Keratinocyte (primary cell): ENCODE measurements at places on chromosomes 1 and 21. TPM values are rescaled to one million over a fixed set of nuclear protein-coding genes. Genes with fewer than 3 reads are reported as not detected.

DNA sequence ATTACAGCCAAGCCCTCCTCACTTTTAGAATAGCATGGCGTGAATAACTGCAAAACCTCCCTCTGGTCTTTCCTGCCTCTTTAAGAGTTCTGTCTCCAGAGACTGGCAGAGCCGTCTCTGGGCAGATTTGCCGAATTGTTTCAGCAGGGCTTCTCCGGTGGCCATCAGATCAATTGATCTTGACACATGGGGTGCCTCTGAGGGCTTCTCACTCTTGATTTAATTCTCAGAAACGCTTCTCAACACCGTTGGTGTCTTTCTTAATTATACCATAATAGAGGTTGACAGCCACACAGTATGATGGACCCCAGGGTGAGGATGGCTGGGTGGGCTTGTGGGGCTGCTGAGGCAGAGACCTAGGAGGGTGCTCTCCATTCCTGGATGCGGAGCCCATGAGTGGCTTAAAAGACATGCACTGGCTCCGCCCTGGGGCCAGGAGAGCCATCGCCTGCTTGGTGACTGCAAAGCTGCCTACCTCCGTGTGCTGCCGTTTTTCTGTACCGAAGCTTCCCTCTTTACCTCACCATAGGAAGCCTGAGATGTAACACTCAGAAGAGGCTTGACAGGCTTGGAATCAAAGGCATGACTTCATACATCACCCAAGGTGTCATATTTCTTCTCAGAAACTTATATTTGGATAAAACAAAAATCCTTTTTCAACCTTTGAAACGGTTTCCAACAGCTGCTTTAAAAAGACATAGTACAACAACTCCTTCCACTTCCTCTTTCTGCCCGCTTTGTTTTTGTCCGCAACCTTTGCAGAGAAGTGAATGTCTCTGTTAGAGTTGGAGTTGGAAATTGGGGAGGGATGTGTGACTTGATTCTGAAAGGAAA is 82.9 kb downstream of the GALNT2 start:
- no peaks in the 10 kb centered on the region for H3K27me3 ChIP-seq
- no peaks in the 10 kb centered on the region for H3K36me3 ChIP-seq
- no peak overlapping the region for H3K4me3 ChIP-seq
- H3K4me1 ChIP-seq, result no peaks in the 10 kb centered on the region

GRCh38 chr1:42089246-42089645 is 64.0 kb upstream of the GUCA2B start:
- H3K36me3 ChIP-seq, result no peaks in the 10 kb centered on the region
- H3K4me1 ChIP-seq, result no peaks in the 10 kb centered on the region
- H3K27ac ChIP-seq, result no peak overlapping the region
- no peak for DNase-seq
- H3K27me3 ChIP-seq, result peaks cover 8% of the 10 kb centered on the region
- H3K4me3 ChIP-seq, result no peak overlapping the region

- H3K27me3 ChIP-seq, result no peaks in the 10 kb centered on the region
- no peaks in the 10 kb centered on the region for H3K4me1 ChIP-seq
- no peak overlapping the region for H3K27ac ChIP-seq
- H3K4me3 ChIP-seq, result no peak overlapping the region
- peaks cover 66% of the 10 kb centered on the region for H3K36me3 ChIP-seq
These were observed 27.4 kb downstream of the LAMB3 start for GRCh38 chr1:209624558-209625549.

- H3K4me1 ChIP-seq, result peaks cover 12% of the 10 kb centered on the region
- H3K27ac ChIP-seq, result no peak overlapping the region
- DNase-seq, result no peak
- peaks cover 17% of the 10 kb centered on the region for H3K27me3 ChIP-seq
- H3K36me3 ChIP-seq, result no peaks in the 10 kb centered on the region
These were observed 94.4 kb upstream of the COL6A1 start for GRCh38 chr21:45887120-45887611.

DNA sequence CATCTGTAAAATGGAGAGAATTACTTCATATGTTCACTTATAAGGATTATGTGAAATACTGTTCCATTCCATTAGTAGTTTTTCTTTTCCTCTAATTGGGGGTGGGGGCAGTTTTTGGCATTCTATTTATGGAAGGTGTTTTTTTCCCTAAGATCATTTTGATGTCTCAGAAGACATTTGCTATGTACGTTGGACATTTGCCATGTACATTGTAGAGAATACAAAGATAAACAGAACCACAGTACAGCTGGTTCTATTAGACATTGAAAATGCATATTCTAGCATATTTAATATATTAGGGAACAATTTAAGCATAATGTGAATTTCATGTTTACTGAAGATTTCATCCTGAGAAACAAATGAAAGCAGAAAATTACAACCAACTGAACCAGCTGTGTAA is 98.5 kb downstream of the PTBP2 start:
- no peak overlapping the region for H3K27ac ChIP-seq
- H3K27me3 ChIP-seq, result no peaks in the 10 kb centered on the region
- DNase-seq, result no peak
- no peaks in the 10 kb centered on the region for H3K4me1 ChIP-seq

DNA sequence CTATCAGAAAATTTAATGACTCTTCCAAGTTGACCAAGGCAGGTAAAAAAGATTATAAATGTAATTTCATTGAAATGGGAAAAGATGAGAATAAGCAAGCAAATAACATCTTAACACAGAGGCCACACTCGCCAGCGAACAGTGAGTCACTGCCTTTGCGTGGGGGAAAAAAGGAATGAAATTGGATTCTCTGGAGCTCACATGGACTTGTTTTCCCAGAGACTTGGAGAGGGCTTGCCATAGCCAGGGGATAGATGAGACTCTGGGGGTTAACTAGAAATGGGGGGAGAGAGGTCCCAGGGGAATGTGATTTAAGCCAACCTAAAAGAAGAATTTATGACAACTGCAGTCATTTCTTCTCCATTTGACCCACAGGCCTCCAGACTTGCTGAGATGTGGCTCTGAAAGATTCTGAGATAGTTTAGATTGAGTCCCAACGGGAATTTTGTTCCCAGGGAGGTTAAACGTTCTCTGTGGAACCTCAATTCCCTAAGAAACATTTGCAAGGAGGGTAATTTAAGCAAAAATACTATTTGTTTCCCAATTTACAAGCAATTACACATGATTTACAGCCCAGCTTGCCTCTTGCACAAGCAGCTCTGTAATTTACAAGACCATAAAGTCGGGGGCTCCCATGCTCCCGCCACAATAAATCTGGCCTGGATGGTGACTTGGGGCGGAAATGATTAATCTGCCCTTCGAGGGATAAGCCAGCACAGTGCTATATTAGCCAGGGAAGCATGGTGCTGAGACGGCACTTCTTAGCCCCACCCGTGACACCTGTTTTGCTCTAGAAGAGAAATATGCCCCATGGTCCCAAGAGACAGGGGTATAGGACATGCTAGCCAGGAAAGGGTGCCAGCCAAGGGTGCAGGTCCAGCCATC is 68.8 kb downstream of the GRIK3 start:
- H3K36me3 ChIP-seq, result no peaks in the 10 kb centered on the region
- H3K27ac ChIP-seq, result no peak overlapping the region
- H3K4me3 ChIP-seq, result no peak overlapping the region
- H3K27me3 ChIP-seq, result no peaks in the 10 kb centered on the region
- DNase-seq, result no peak

- H3K36me3 ChIP-seq, result peaks cover 51% of the 10 kb centered on the region
- no peak overlapping the region for H3K27ac ChIP-seq
- no peaks in the 10 kb centered on the region for H3K27me3 ChIP-seq
- H3K4me1 ChIP-seq, result peaks cover 30% of the 10 kb centered on the region
These were observed 21.7 kb upstream of the PEX10 start for GRCh38 chr1:2433936-2434655.

- no peak overlapping the region for H3K27ac ChIP-seq
- H3K4me1 ChIP-seq, result peaks cover 40% of the 10 kb centered on the region
- no peaks in the 10 kb centered on the region for H3K27me3 ChIP-seq
- DNase-seq, result no peak
- H3K36me3 ChIP-seq, result peaks cover 9% of the 10 kb centered on the region
These were observed 3.7 kb downstream of the ZBED6 start for GRCh38 chr1:203799157-203799556.

GRCh38 chr1:108678706-108679105 is 13.4 kb upstream of the PRPF38B start:
- DNase-seq, result no peak
- H3K36me3 ChIP-seq, result no peaks in the 10 kb centered on the region
- H3K4me1 ChIP-seq, result no peaks in the 10 kb centered on the region
- no peak overlapping the region for H3K4me3 ChIP-seq

GRCh38 chr21:30189773-30190172 is 23.2 kb upstream of the CLDN17 start:
- no peak overlapping the region for H3K27ac ChIP-seq
- H3K36me3 ChIP-seq, result no peaks in the 10 kb centered on the region
- H3K4me3 ChIP-seq, result no peak overlapping the region
- DNase-seq, result no peak
- H3K27me3 ChIP-seq, result no peaks in the 10 kb centered on the region

GRCh38 chr1:53071167-53071865 is 9.3 kb downstream of the PODN start:
- DNase-seq, result no peak
- no peaks in the 10 kb centered on the region for H3K27me3 ChIP-seq
- H3K4me3 ChIP-seq, result no peak overlapping the region
- H3K27ac ChIP-seq, result no peak overlapping the region
- H3K4me1 ChIP-seq, result no peaks in the 10 kb centered on the region

DNA sequence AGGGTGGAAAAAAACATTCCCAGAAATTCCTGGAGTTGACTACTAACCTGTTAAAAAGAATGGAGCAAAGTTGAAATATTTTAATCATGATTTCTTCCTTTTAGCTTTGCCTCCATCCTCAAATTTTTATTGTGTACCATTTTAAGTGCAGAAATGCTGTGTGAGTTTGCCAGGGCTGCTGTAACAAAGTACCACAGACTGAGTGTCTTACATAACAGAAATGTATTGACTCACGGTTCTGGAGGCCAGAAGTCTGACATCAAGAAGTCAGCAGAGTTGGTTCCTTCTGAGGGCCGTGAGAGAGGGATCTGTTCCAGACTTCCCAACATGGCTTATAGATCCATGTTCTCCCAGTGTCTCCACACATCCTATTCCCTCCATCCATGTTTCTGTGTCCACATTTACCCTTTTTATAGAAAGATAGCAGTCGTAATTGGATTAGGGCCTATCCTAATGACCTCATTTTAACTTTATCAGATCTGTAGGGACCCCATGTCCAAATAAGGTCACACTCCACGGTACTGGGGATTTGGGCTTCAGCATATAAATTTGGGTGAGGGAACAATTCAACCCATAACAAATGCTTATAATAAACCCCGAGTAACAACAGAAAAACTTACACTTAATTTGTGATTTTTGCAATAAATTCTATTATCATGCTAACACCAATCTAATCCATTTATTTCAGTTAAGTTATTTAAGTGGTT is 12.7 kb downstream of the SNX7 start:
- H3K4me1 ChIP-seq, result peaks cover 6% of the 10 kb centered on the region
- H3K27ac ChIP-seq, result no peak overlapping the region
- DNase-seq, result no peak
- H3K36me3 ChIP-seq, result no peaks in the 10 kb centered on the region
- no peak overlapping the region for H3K4me3 ChIP-seq
- H3K27me3 ChIP-seq, result no peaks in the 10 kb centered on the region

DNA sequence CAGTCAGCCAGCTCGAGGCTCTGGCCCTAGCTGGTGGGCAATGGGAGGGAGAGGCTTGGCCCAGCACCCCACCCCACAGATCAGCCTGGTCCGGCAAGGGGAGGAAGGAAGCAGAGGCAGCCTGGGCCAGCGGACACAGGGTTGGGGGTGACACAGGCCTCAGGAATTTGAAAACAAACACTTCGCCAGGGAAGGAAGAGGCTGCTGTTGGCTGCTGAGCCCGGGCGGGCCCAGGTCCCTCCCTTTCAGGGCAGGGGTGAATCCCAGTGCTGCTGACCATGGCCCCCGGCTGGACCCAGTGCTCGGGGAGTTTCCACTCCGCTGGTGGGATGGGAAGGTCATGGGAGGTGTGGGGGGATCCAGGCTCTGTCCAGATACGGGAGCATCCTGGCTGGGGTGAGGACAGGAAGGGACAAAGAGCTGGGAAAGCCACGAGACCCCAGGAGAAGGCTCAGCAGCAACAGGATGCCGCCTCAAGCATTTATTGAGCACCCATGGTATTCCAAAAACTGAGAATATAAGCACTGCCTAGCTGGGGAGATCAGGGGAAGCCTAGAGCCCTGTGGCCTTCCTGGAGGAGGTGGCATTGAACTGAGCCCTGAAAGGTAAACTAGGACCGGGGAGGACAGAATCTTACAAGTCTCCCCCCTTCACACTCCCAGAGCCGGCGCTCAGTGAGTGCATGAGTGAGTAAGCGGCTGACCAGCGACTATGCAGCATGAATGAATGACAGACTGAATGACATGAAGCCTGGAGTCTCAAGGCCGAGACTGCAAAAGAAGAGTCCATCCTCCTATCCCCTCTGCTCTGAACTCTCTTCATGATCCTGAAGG is 26.2 kb upstream of the EPHA2 start:
- no peak for DNase-seq
- H3K36me3 ChIP-seq, result no peaks in the 10 kb centered on the region
- peak overlapping the region; percentile 86 for H3K27ac ChIP-seq

GRCh38 chr1:40592107-40592803 is 60.8 kb downstream of the ZNF684 start:
- no peaks in the 10 kb centered on the region for H3K4me1 ChIP-seq
- DNase-seq, result no peak
- no peak overlapping the region for H3K4me3 ChIP-seq
- H3K36me3 ChIP-seq, result no peaks in the 10 kb centered on the region
- no peak overlapping the region for H3K27ac ChIP-seq
- no peaks in the 10 kb centered on the region for H3K27me3 ChIP-seq

DNA sequence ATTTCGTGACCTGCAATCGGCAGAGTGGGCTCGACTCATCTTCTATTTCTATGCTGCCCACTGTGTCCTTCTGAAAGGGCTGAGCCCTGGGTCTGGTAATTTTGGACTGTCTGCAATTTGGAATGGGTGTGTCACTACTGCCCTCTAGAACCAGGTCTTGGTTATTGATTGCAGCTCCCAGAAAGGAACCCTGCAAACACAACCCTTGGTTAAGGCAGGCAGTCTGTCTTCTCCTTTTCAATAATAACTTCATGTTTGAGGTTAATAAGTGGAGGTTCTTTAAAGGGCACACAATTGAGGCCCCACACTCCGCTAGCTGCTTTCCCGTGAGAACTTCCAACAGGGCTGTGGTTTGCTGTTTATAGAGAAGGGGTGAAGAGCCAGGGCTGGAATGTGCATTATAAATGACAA is 79.9 kb upstream of the LYST start:
- H3K4me1 ChIP-seq, result peaks cover 14% of the 10 kb centered on the region
- no peak overlapping the region for H3K4me3 ChIP-seq
- no peaks in the 10 kb centered on the region for H3K36me3 ChIP-seq
- no peak for DNase-seq

GRCh38 chr1:32971576-32971975 is 7.0 kb upstream of the RNF19B start:
- DNase-seq, result no peak
- H3K27me3 ChIP-seq, result no peaks in the 10 kb centered on the region
- H3K4me1 ChIP-seq, result peaks cover 22% of the 10 kb centered on the region
- no peak overlapping the region for H3K4me3 ChIP-seq
- H3K36me3 ChIP-seq, result no peaks in the 10 kb centered on the region
- H3K27ac ChIP-seq, result no peak overlapping the region

GRCh38 chr1:154861607-154862094 is 8.4 kb downstream of the KCNN3 start:
- no peak for DNase-seq
- peaks cover 11% of the 10 kb centered on the region for H3K27me3 ChIP-seq
- H3K4me3 ChIP-seq, result no peak overlapping the region
- no peak overlapping the region for H3K27ac ChIP-seq
- H3K4me1 ChIP-seq, result peaks cover under 1% of the 10 kb centered on the region

IL22RA1 gene
- polyA plus RNA-seq, result 1.7 to 2.1 TPM (median 1.9 TPM) in 3 replicates

CFAP107 gene
- not detected in 3 replicates for polyA plus RNA-seq

MAP3K6 gene
- polyA plus RNA-seq, result 13.4 to 19.3 TPM (median 16.7 TPM) in 3 replicates

PLA2G2C gene
- not detected in 3 replicates for polyA plus RNA-seq

OR2W3 gene
- 0.08 to 0.21 TPM (median 0.18 TPM) in 3 replicates for polyA plus RNA-seq

ICOSLG gene
- polyA plus RNA-seq, result 1.7 to 2.2 TPM (median 1.8 TPM) in 3 replicates

DNM3 gene
- 1.6 to 2.0 TPM (median 1.9 TPM) in 3 replicates for polyA plus RNA-seq

B3GALT2 gene
- polyA plus RNA-seq, result not detected in 3 replicates

ASCL5 gene
- polyA plus RNA-seq, result not detected in 3 replicates
